ENCODE measurements at places on chromosomes 12 and 14.

DNA sequence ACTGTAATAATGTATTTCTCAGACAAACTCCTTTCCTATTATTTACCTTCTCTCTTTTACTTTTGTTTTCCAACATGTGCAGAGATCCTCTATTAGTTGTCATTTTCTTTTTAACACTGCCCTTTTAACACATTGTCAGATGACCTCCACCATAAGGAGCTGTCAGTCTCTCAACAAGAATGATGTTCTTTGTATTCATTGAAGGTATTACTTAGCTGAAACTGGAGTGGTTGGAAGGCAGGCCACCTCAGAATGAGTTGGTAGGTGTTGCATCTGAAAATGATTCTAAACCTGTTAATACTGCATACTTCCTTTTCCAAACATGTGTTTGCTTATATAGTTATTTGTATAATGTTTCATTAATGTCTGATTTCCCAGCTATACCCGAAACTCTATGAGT, 16.9 kb downstream of the TMEM117 start:
- no peak for DNase-seq

DNA sequence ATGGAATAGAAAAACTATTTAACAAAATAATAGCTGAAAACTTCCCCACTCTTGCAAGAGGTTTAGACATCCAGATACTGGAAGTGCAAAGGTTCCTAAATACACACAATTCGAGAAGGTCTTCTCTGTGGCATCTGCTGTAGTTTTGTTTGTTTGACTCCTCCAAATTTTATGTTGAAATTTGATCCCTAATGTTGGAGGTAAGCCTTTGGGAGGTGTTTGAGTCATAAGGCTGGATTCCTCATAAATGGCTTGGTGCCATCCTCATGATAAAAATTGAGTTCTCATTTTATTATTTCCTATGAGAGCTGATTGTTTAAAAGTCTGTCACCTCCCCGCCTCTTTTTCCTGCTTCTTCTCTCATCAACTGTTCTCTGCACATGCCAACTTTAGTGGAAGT, 182.7 kb downstream of the MYRFL start:
- no peak for DNase-seq

- no peak for DNase-seq
Measured at GRCh38 chr14:90275458-90275814, 19.1 kb downstream of the PSMC1 start.

GRCh38 chr12:2652401-2653081, 142.2 kb upstream of the FKBP4 start:
- DNase-seq = no peak

- no peak for DNase-seq
Measured at GRCh38 chr12:39779768-39780340, 160.3 kb upstream of the ABCD2 start.

DNA sequence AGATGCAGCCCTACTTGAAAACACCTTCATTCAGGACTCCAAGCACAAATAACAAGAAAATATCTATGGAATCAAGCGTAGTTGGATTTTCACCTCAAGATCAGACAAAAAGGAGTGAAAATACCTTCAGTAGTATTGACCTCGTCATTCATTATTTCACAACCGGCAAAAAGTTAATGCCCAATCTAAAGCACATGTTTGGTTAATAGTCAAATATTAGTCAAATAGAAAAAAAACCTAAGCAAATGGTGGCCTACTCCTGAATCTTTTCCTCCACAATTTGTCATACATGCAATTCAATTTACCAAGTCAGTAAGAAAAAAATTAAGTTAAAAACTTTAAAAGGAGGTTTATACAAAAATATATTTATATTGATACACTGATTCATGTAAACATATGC, 50.0 kb downstream of the SLC38A4 start:
- no peak for DNase-seq

- DNase-seq = no peak
Measured at GRCh38 chr12:121523741-121524140, 57.1 kb downstream of the KDM2B start.

DNA sequence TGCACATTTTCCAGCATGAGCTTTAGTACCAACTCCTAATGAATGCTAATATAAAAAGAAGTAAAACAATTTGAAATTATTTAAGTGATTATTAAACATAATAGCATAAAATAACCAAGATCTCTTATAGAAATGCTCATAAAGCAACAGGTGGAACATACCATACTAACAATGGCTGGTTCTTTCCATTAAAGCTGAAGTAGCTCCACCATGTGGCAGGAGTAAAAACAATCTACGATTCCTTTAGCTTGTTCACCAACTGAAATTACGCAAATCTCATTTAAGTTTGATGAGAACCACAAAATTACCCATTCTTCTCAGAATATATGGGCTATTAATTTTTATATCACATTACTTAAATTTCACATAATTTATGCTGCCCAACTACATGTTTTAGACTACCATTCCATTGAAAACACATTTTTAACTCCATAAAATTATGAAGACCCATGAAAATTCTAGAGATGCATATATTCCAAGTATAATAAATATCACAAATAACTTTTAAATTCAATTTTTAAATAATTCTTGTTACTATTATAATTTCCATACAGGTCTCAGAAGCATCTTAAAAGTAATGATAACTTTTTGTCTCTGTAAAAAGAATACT, 213.6 kb downstream of the DAD1 start:
- DNase-seq = peak; percentile 16

DNA sequence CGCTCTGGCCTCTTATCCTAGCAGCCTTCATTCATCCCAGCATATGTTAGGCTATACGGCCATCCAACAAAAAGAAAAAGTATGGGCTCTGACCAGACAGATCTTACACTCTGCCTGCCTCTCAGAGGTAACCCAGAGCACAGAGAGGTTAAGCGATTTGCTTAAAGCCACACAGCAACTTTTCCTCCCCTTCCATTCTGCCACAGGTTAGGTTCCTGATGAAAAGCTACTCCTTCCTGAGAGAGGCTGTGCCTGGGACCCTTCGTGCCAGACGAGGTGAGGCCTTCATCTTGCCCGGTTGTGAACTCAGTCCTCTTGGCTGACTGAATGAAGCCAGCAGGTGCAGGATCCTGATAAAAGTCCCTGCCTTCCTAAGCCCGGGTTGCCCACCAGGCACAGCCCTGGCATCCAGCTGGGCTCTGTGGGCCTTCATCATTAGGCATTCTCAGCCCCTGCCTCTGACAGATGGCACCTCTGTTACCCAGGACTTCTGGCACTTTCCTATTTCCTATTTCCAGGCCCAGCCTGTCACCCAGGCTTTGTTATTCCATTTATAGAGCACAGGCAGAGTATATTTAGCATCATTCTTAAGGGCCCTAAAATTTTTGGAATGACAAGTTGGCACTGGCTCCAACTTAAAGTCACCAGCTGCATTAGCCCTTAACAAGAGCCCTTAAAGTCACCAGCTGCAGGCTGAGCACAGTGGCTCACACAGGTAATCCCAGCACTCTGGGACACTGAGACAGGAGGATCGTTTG, 12.8 kb downstream of the SOAT2 start:
- DNase-seq = peak; percentile 81

DNA sequence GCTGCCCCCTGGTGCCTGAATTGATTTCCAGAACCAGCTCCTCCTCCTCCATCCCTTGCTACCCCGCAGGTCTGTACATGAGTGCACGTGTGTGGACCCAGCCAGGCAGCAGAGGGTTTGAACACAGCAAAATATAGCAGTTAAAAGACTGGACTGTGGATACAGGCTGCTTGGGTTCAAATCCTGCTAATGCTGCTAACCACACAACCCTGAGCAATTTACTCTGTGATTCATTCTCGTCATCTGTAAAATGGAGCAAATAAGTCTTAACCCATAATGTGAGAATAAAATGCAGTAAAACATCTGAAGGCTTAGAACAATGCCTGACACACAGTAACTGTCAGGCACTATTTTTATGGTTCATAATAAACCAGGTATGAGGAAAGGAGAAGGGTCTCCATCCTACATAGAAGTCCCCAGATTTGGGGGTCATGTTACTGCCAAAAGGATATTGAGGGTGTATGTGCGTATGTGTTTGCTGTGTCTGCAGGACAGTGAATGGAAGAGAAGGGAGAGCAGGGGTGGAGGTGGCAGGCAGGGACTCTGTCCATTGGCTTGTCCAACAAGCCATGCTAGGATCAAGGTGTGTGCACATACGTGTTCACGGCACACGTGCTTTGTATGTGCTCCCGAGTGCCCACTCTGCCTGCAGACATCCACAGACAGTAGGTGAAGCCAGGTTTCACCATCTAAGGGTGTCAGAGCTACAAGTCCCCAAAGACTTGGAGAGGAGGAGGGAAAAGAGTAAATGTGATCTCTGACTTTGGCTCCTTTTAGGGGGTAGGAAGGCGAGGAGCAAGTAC, 1.5 kb upstream of the STAT6 start:
- no peak for DNase-seq

GRCh38 chr12:98754095-98754494, 109.0 kb downstream of the APAF1 start:
- no peak for DNase-seq

DNA sequence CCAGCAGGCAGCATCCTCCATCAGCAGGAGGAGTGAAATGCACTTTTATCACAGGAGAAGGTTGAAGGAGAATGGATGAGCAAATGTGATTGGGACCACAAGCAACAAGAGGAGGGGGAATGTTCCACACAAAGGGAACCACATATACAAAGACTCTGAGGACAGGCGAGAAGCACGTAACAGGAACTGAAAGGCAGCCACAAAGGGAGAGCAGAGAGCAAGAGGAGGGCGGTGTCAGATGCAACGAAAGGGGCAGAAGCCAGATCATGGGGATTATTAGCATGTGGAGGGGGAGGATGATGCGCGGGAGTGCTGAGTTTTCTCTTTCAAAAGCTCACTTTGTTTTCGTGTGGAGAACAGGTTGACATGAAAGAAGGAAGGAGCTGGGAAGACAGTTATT, 241.1 kb downstream of the SPTSSA start:
- DNase-seq = no peak

DNA sequence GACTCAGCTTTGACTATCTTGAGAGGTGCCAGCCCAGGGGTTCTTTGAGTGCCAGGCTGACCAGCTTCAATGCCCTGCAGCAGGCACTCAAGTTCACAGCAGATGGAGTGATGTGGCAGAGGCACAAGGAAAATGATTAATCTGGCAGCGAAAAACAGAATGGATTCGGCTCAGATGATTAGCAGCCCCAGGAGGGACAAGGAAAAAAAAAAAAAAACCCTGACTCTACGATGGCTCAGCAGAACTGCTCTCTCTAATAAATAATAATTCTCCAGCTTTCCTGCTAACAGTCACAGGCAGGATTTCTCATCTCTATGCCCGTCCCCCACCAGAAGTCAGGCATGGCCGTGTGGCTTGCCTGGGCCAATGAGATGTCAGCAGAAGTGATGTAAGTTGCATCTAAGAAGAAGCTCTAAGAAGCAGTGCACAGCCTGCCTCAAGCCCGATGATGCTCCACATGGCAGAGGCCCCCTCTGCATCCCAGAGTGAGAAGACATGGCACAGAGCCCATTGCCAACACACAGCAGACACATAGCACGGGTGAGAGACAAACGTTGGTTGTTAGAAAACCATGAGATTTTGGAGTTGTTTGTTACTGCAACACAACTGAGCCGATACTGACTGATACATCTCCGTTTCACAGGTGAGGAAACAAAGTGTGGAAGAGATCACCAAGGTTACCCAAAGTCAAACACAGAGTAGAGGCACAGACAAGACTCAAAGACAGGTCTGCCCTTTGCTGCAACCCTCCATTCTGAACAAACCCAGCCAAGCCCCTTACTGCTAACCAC, 111.0 kb downstream of the SCARB1 start:
- DNase-seq = peak; percentile 39

GRCh38 chr14:92601757-92602417, 88.3 kb downstream of the RIN3 start:
- no peak for DNase-seq

DNA sequence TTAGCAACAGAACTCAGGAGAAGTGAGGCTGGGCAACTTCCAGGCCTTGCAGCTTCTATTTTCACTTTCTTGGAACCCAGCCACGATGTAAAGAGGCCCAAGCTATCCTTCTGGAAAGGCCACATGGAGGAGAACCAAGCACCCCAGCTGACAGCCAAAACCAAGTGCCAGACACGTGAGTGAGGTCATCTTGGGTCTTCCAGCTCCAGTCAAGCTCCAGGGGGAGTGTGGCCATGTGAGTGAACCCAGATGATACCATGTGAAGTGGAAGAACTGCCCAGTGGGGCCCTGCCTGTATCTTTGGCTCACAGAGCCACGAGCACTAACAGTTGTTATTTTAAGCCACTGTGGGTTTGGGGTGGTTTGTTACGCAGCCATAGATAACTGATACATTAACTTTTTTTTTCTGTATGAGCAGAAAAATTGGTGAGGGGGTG, 126.8 kb upstream of the MAP1LC3B2 start:
- DNase-seq = no peak

DNA sequence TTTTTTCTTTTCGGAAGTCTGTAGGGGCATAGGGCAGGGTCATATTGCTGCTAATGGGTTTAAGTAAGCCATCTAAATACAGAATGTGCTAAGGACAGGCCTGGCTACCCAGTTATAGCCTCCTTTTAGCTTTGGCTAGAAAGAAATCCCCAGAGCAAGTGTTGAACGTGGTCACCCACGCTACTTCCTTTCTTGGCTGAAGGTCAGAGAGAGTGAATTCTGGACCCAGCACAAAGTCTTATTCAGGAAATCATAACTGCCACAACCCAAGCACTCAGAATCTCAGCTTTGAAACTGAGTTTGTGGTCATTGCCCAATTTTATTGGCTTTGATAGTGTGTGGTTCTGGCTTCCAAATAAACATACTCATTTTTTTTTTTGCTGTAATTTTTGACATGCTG, 542.1 kb upstream of the ATP2B1 start:
- DNase-seq = no peak

- no peak for DNase-seq
Measured at GRCh38 chr12:51434305-51434704, 9.7 kb downstream of the SLC4A8 start.

GRCh38 chr14:38775986-38776385, 327.0 kb downstream of the SEC23A start:
- DNase-seq = no peak
